ENCODE measurements at places on chromosomes 2 and 18.
A peak's percentile ranks its signal among the peaks of the same experiment; 100 is the strongest.

DNA sequence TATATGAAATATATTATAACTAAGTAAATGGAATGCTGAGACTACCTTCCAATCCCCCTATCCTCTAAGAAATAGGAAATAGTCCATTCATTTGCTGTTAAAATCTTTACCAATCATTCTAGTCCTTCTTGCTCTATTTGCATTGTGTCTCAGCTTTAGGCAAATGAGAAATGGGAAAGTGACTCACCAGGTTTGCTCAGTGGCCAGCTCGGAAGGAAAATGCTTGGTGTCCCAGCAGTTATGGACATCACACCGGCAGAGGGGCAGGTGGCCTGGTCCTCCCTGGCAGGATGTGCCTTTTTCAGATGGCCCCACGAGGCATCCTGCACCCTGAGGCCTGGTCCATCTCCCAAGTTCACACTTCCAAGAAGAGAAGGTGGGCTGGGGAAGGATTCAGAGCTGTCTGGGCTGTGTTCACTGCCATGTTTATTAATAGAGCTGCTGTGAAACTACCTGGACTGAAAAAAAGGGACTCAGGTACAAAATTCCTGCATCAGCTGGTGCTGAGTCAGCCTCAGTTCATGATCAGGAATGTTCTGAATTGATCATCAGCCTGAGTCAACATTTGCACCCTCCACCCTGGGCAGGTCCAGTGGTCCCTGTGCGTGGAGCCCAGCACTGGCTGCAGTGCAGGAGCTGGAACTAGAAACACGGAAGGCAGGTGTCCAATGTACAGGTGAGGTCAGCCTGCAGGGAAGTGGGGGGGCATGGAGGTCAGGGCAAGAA lies 60.1 kb upstream of the ARL4C start:
- DNase-seq = peak; percentile 50

GRCh38 chr2:64463781-64464180 lies 9.8 kb downstream of the LGALSL start:
- peak; percentile 92 for DNase-seq

- peak; percentile 89 for DNase-seq
These were observed 48.5 kb downstream of the C2orf74 start for GRCh38 chr2:61210332-61210981.

DNA sequence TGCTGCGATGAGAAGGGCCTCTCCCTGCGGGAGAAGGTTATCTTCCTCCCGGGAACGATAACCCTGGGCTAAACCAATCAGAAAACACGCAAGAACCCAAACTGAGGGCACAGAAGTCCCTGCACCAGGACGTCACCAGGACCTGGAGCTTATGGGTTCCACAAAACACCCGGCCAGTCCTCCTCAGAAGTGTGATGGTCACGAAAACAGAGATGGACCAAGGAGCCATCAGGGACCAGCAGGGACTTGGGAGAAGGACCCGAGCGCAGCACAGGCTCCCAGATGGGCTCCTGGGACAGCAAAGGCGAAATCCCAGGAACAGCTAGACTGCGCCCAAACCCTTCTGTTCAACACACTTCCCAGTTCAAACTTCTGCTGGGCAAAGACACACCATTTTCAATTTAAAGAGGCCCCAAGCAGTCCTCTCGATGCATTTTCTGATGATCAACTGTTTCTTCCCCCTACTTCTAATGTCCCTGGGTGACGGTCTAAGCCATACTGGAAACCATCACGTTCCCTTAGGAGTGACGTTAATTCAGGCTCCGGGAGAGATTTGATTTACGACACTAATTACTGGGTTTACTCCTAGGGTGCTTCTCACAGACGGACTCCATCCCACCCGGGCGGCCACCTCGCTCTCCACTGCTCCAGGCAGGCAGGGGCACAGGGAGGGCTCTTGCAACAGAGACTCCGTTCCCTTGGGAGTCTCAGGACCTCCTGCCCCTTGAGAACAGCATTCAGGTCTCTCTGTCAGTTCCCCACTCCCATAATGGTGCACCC lies 29.2 kb downstream of the ZNF516 start:
- DNase-seq = no peak

DNA sequence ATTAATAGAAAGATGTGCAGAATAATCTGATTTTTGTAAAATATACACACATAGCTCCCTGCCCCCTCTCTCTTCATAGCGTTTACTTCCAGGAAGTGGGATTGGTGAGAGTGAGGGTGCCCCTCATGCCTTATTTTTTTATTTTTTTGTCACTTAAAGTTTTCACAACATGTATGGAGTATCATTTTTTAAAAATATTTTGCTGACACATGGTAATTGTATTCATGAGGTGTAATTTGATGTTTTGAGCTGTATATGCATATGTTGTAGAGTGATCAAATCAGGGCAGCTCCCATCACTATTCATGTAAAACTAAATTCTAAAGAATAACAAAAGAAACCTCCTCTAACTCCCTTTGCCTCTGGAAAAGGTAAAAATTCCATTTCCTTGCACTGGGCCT lies 74.7 kb downstream of the VSNL1 start:
- DNase-seq = no peak

DNA sequence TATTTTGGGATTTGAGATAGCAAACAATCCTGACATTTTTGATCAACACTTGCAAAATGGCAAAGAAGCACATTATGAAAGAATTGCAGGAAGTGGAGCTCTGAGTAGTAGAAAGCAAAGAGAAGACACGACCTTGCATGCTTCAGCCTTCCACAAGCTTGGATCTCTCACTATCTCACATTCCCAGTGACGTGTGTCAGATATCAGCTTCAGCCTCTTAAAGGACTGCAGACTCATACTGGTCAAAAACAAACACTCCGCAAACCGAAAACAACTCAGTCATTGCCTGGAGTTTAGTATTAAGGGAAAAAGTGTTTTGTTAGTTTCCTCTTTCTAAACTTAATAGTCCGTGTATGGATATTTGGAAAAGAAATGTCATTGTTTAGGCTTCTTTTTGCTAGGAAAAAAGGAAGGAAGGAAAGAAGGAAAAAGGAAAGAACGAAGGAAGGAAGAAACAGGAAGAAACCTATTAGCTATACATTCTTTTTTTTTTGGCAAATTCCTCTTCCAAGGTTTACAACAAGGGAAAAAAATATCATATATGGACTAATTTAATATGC lies 32.6 kb upstream of the SLC40A1 start:
- peak; percentile 98 for DNase-seq

GRCh38 chr18:50008306-50008705 lies 186.6 kb downstream of the MYO5B start:
- no peak for DNase-seq

- DNase-seq = no peak
These were observed 73.8 kb downstream of the CAVIN2 start for GRCh38 chr2:191773136-191773535.

- peak; percentile 32 for DNase-seq
These were observed 292.3 kb upstream of the ID2 start for GRCh38 chr2:8389431-8390108.

GRCh38 chr18:76056471-76057110 lies 438.5 kb downstream of the ZNF516 start:
- DNase-seq = no peak

DNA sequence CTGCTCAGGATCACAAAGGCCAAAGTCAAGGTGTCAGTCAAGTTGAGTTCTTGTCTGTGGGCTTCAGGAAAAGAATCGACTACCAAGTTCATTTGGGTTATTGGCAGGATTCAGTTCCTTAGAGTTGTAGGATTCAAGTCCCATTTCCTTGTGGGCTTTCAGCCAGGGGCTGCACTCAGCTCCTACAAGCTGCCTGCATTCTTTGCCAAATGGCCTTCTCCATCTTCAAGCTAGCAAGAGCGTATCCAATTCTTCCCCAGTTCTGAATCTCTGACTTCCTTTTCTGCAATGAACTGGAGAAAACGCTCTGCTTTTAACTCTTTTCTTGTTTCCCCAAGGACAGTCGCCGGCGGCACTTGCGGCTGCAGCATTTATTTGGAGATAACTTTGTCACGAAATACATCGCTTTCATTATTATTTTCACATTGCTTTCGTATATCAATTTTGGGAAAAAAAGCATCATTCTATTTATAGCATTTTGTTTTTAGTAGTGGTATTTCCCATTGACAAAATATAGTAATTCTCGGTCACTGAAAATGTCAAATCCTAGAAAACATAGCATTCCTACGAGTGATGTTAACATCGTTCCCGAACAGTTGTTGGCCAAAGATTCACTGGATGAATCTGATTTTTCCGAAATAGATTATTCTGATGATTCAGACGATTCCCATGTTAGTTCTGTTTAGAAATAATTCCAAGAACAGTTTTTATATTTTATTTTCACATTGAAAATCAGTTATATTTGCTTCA lies 59.6 kb upstream of the SERPINE2 start:
- peak; percentile 40 for DNase-seq

DNA sequence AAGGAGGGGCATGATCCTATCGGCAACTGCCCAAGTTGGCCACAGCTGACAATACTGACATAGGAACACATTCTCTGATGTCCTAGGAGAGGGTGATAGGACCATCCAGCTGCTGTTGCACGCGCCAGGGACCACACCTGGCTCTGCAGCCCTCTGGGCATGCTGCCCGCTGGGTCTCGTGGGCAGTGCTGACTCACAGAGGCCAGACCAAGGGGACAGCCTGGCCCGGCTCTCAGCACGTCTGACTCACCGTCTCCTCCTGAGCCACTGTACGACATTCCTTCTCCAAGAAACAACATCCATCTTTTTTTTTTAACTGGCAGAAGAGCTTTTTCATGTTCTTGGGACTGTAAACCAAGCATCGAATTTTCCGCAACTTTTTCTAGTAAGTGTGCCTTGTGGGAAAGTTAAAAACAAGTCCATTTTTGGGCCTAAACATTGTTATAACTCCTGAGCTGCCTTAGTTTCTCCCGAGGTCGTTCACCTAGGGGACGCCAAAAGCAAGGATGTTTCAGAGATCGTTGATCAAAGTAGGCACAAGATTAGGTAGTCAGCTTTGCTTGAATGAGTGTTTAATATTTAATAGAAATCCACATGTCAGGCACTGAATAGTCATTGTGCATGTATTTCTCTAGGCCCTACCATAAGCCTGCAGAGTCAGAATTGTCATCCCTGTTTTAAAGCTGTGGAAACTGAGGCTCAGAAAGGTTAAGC lies 100.3 kb downstream of the TTC32 start:
- peak; percentile 97 for DNase-seq

DNA sequence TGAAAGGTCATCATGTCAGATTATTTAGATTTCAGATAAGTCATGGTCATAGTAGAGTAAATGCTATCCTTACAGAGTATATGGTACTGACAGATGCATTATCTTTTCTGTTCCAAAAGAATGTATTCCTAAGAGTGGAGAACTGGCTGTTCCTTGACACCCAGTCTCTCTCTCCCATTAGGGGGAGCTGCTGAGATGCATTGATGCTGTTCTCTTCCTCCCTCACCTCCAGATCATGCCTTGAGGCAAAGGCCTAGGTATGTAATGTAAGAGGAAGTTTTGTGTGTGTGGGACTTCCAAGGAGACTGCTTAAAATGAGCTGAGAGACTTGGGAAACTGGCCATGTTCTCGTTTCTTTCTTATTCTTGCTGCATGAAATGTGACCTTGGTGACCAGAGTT lies 979.5 kb upstream of the CELF4 start:
- DNase-seq = no peak

GRCh38 chr2:66070721-66071602 lies 364.0 kb upstream of the MEIS1 start:
- no peak for DNase-seq

- no peak for DNase-seq
These were observed 194.9 kb upstream of the SPOPL start for GRCh38 chr2:138306626-138307025.

GRCh38 chr2:75064691-75065396 lies 106.4 kb downstream of the POLE4 start:
- DNase-seq = peak; percentile 69

DNA sequence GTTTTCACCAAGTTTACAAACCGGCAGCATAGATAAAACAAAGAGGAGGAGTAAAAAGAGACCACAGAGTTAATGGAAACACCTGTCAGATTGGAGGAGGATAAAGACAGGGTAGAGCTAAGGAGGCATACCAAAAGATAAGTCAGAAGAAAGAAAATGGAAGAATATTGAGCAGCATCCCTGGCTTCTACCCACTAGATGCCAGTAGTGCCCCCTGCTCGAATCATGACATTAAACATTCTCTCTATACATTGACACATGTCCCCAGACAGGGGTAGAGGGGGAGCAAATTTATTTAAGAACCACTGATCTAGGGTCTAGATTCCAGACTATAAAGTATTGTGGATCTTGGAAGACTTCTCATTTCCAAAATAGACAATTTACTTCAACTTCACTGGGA lies 159.8 kb upstream of the ETAA1 start:
- DNase-seq = peak; percentile 10

DNA sequence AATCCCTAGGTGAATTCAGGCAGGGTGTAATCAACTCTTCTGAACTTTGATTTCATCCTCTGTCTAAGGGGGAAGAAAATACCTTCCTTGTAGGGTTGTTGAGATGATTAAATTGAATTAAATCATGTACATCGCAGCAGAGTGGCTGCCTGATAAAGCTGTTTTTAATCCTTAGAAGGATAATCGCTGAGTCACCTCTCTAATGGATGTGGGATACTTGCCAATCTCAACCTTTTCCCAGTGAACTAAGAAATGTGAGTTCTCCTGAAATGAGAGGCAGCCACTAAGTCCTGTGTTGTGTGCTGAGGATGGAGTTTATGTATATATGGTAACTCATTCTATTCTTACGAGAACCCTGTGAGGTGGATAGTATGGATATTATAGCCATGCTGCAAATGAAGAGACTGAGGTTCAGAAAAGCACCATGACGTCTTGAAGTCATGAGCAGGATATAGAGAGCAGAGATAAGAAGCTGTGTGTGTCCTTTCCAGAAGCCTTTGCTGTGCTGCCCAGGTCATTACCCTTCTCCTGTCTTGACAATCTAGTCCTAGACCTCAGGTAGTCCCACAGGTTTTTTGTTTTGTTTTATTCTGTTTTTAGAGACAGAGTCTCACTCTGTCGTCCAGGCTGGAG lies 93.3 kb downstream of the HNRNPLL start:
- DNase-seq = peak; percentile 72

DNA sequence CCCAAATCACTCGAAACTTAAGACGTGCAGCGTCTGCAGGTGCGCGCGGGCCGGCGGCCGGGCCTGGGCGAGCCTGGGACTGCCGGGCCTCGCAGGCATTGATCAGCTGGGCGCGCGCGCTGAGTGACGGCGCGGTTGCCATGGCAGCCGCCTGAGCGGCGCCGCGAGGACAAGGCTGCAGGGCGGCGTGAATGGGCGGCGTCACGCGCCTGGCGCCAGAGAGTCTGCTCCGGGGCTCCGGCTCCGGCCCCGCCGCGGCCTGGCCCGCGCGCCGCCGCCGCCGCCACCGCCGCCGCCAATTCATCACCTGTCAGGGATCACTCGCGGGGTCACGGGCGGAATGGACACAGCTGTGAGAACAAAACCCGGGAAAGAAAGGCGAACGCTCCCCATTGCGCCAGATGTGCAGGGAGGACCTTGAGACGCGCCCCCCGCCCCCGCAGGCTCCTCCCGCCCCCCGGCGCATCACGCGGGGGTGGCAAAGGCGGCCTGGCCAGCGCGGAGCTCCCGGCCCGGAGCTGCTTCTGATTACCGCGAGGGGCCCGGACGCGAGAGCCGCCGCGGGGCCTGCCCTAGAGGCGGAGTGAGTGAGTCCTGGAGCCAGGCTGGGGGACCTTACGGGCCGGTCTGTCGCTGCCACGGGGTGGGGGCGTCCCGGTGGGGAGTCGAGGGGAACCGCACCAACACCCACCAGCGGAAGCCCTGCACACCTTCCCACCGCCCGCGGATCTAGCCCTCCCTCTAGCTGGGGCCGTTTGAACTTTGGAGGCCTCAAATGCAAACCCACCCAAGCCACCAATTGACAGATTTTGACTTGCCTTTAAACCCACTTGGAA lies 2.9 kb upstream of the ID2 start:
- peak; percentile 96 for DNase-seq

Measured in cardiac fibroblast (primary cell).